ENCODE measurements at places on chromosomes 6 and 20.
A peak's percentile ranks its signal among the peaks of the same experiment; 100 is the strongest.

DNA sequence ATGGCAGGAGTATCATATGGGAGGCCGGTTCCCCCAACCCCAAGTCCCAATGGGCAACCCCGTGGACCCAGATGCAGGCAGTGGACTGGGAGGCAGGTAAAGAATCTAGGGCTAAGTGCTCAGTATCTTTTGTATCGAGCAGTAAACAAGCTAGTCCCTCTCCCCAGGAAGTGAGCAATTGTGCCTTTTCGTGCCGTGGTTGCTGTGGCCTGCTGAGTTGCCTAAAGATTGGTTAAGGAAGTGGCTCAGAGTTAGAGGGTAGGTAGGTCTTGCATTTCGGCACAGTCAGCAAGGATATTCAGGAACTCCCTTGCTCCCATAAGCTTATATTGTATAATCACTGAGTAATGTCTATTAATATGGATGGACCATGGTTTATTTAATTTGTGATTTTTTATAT lies 1.3 kb upstream of the DNAH8 start:
- no peaks in the 10 kb centered on the region for H3K36me3 ChIP-seq
- H3K4me3 ChIP-seq = no peak overlapping the region
- no peak overlapping the region for H3K27ac ChIP-seq

DNA sequence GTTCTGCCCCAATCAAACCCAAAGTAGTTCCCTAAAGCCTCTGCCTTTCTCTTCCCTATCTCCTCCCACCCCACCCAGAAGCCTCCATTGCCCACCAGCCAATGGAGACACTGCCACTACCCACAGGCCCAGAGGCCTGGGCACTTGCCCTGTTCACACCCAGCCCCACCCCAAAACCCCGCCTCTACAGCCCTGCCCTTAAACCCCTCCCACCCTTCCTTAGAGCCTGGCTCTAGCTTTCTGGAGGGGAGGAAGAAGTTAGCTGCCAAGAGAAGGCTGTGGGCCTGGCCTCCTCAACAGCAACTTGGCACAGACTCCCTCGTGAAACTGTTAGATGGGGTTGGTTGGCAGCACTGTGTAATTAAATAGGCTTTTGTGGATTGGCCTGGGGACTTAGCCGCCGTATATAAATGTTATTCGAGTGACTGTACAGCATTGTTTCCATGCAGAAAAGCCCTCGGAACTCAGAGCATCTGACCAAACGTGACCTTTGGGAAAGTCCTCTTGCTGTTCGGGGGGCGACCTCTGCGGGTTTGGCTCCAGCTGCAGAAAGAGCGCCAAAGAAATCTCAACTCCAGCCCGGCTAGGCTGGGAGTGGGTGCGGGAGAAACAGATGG lies 31.4 kb downstream of the COL11A2 start:
- DNase-seq = peak; percentile 91
- H3K4me1 ChIP-seq = no peaks in the 10 kb centered on the region
- no peaks in the 10 kb centered on the region for H3K27me3 ChIP-seq
- no peak overlapping the region for H3K27ac ChIP-seq
- H3K4me3 ChIP-seq = no peak overlapping the region
- no peaks in the 10 kb centered on the region for H3K36me3 ChIP-seq

DNA sequence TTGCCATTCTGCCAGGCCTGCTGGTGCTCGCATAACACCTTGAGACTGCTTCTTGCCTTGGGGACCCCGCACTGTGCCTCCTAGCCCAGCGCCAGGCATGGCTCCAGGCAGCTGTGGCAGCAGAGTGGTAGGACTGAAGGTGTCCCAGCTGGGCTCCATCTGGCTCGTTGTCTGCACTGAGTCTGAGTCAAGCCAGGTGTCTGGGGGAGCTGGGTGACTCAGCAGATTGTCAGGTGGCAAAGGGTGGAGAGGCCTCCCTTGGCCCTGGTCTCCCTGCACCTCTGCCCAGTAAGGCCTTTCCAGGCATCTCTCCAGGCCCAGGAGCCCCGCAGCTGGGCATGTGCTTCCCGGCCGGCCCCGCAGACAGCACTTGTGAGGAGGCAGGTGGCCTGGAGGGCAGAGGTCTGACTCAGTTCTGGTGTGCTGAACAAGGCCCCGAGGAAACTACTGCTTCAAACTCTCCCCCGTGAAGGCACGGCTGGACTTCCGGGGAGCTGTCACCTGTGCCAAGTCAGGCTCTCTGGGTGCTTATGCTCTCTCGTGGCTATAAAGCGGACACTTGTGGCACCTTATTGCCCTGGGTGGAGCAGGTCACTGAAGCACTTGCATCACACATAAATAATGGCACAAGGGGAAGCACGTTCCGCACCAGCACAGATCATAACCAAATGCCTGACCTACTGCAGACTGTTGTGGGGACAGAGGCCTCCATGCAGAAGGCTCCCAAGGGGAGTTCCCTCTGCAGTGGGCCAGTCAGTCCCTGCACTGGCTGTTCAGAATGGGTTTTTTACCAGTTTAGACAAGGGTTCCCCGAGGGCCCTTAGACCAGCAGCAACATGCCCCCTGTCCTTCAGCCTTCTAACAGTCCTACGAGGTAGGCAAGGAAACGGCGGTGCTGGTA lies 27.5 kb downstream of the FOXC1 start:
- H3K27me3 ChIP-seq = no peaks in the 10 kb centered on the region
- H3K27ac ChIP-seq = no peak overlapping the region
- H3K4me1 ChIP-seq = no peaks in the 10 kb centered on the region
- DNase-seq = no peak
- no peaks in the 10 kb centered on the region for H3K36me3 ChIP-seq

DNA sequence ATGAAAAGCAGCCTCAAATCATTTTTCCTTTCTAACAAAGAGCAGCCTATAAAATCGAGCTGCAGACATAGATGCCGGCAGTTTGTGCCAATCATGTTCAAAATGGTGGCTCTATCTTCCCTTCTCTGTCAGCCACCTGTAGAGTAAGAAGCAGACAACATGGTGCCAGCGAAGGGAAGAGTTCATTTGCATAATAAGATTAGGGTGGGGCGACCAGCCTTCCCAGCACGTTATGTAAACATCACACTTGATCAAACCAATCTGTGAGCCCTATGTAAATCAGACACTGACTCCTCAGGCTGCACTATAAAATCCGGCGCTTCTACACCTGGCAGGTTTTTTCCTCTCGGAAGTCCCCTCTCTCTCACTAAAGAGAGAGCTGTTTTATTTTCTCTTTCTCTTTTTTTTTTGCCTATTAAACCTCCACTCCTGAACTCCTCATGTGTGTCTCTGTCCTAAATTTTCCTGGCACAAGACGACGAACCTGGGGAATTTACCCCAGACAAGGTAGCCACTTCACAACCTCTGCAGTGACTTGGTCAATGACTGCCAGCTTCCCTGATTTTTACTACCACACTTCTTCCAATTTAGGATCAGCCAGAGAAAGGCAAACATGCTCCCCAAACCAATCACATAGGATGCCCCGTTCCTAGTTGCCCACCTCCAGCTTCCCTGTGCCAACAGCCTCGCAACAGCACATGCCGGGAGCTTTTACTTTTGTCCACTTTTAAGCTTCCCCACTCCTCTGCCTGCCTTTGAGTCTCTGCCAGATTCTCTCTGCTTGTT lies 12.9 kb downstream of the TPMT start:
- no peaks in the 10 kb centered on the region for H3K4me1 ChIP-seq
- no peak overlapping the region for H3K27ac ChIP-seq
- no peaks in the 10 kb centered on the region for H3K27me3 ChIP-seq
- H3K36me3 ChIP-seq = peaks cover 5% of the 10 kb centered on the region

DNA sequence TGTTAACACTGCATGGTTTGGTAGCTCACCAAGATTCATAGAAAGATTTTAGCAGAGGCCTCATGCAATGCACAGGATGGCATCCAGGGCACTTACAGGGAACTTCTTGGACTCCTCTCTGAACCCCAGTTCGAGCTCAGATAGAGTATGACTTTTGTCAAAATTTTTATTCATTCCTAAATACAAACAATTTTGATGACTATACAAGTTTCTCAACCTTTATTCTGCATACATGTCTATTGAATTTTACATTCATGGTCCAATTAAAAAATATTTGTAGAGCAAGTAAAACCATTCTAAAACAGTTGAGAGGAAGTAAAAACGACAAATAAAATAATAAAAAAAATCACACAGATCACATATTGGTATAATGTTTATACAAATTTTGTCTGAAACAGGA lies 219.0 kb upstream of the MAN1A1 start:
- no peaks in the 10 kb centered on the region for H3K36me3 ChIP-seq
- no peak for DNase-seq
- H3K4me1 ChIP-seq = no peaks in the 10 kb centered on the region
- no peak overlapping the region for H3K27ac ChIP-seq

GRCh38 chr20:15287329-15287728 lies 949.9 kb upstream of the FLRT3 start:
- H3K4me1 ChIP-seq = no peaks in the 10 kb centered on the region
- H3K4me3 ChIP-seq = no peak overlapping the region
- no peak overlapping the region for H3K27ac ChIP-seq
- H3K36me3 ChIP-seq = no peaks in the 10 kb centered on the region
- no peak for DNase-seq

DNA sequence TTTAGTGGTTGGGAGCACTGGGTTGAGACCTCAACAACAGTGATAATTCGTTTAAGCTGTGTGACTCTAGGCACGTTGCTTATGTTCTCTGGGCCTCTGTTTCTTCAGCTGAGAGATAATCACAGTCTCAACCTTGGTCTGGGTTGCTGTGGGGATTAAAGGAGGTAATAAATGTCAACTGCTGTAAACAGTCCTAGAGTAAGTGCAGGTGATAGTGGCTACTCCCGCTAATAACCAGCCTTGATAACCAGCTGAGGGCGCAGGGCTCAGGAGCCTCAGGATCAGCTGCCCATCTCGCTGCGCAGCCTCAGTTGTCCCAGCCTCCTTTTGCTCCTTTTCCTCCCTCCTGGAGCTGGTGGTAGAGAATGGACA lies 58.0 kb downstream of the JARID2 start:
- no peak overlapping the region for H3K27ac ChIP-seq
- no peaks in the 10 kb centered on the region for H3K27me3 ChIP-seq
- no peak overlapping the region for H3K4me3 ChIP-seq
- DNase-seq = no peak

- H3K36me3 ChIP-seq = no peaks in the 10 kb centered on the region
- H3K4me3 ChIP-seq = no peak overlapping the region
- no peak for DNase-seq
- peaks cover 12% of the 10 kb centered on the region for H3K4me1 ChIP-seq
- H3K27me3 ChIP-seq = no peaks in the 10 kb centered on the region
These were observed 197.0 kb upstream of the FKBP1C start for GRCh38 chr6:63014290-63014689.

DNA sequence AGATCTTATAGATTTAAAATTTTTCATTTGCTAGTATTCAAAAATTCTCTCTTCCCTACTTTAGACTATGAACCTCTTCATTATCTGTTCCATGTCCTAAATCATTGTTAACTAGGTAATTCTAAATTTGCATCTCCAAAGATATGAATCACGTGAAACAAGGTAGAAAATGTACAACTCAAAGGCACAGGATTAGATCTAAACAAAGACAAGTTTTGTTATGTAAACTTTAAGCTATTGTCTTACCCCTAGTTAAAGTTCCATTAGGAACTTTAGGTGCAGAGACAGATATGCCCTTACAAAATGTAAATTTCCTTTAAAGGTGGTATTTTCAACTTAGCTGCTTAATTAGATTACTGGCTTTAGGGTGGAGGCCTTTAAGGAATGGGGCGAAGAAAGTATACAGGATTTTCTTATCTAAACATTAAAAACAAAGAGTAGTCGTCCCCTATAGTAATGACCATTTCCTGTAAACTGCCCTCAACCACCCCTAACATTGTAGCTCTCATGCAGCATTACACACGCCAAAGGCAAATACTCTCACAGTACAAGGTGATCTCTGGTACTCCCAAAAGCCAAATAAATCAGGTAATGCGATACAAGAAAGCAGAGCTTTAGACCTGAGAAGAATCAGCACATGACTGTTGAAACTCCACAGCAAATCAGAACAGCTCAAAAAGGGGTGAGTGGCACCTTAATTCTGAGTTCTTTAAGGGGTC lies 57.4 kb upstream of the MRAP2 start:
- no peaks in the 10 kb centered on the region for H3K27me3 ChIP-seq
- H3K36me3 ChIP-seq = no peaks in the 10 kb centered on the region
- no peak overlapping the region for H3K4me3 ChIP-seq
- no peak overlapping the region for H3K27ac ChIP-seq
- peaks cover 18% of the 10 kb centered on the region for H3K4me1 ChIP-seq

DNA sequence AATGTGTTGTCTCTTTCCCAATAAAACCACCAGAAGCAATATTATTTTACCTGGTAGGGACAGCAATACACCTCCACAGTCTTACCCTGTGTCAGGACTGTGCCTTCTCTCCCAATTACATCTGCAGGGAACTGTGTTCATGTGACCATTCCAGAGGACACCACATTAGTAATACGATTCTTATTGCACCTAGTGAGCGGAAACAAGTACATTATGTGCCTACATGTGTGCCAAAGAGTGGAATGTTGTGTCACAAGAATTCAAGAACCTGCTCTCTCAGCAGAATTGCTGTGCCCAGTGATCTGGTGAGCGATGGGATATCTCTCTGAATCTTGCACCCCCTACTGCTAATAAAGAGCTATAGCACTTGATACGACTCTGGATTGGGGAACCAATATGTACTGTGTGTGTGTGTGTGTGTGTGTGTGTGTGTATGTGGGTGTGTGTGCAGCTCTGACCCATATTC lies 57.4 kb upstream of the FOXC1 start:
- DNase-seq = no peak
- no peak overlapping the region for H3K27ac ChIP-seq
- peaks cover 9% of the 10 kb centered on the region for H3K27me3 ChIP-seq
- H3K36me3 ChIP-seq = no peaks in the 10 kb centered on the region

DNA sequence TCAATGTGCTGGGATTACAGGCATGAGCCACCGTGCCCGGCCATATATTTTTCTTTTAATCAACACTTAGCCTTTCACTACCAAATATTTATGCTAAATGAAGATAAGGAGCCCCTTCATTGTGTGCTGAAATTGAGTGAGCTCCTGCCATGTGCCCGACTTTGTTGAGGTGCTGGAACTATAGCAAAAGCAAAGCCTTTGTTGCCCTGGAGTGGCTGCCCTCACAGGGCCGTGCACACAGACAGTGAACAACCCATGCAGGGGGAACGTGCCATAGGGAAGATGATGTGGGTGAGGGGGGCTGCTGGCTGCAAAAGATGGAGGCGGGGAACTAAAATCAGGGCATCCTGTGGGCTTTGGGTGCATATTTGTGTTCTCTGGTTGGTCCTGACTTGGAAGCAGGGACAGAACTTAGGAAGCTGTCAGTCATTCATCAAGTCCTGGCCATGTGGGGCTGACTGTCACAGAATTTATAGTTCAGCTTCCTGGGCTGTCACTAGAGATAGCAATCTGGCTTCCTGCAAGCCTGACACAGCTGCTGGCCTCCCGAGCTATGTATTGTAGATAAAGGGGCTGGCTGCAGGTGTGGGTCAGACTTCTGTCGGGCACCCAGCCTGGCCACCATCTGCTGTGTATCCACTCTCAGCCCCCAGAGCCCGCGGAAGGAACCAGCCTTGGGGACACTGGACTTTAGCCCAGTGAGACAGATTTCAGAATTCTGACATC lies 56.8 kb upstream of the MPC1 start:
- no peaks in the 10 kb centered on the region for H3K27me3 ChIP-seq
- H3K27ac ChIP-seq = no peak overlapping the region
- H3K4me3 ChIP-seq = no peak overlapping the region
- no peak for DNase-seq
- H3K36me3 ChIP-seq = no peaks in the 10 kb centered on the region
- H3K4me1 ChIP-seq = no peaks in the 10 kb centered on the region

- H3K36me3 ChIP-seq = no peaks in the 10 kb centered on the region
- no peak overlapping the region for H3K4me3 ChIP-seq
- no peaks in the 10 kb centered on the region for H3K4me1 ChIP-seq
- H3K27ac ChIP-seq = no peak overlapping the region
- DNase-seq = no peak
These were observed 35.2 kb upstream of the EPHA7 start for GRCh38 chr6:93454533-93454932.

GRCh38 chr6:169966312-169967181 lies 215.1 kb downstream of the ERMARD start:
- no peak for DNase-seq
- no peaks in the 10 kb centered on the region for H3K36me3 ChIP-seq
- no peaks in the 10 kb centered on the region for H3K4me1 ChIP-seq
- H3K27ac ChIP-seq = no peak overlapping the region
- H3K4me3 ChIP-seq = no peak overlapping the region

All from cardiac muscle cell (in vitro differentiated cells and primary cell).